Right hindlimb (tissue), 1 donor: ENCODE measurements at places on chromosomes 3 and 15.

DNA sequence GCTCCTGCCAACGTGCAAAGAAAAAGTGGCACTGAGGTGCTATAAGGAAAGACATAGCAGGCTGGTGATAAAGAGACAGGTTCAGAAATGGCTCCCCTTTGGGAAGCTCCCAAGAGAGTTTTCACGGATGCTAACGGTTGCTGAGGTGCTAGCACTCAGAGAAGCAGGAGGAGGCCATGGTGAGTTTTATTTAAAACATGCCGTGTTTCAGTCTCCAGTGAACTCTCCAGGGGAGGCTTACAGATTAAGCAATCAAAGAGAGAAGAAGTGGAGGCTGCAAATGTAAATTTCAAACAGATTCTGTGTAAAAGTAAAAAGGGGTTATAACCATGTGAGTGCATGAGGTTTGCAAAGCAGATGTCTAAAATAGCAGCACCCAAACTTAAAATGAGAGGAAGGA is 346.2 kb downstream of the NTRK3 start:
- no peak for DNase-seq

- no peak for DNase-seq
Measured at GRCh38 chr15:89664441-89665350, 9.4 kb upstream of the KIF7 start.

DNA sequence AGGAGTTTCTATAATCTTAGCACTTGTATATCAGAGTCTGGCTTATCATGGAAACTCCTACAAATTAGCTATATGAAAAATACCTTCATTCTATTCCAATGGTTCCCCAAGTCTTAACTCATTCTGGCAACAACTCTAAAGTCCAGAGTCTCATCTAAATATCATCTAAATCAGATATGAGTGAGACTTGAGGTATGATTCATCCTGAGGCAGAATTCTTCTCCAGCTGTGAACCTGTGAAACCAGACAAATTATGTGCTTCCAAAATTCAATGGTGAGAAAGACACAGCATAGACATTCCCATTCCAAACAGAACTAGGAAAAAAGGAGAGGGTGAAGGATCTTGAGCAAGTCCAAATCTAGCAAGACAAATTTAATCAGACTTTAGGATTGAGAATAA is 138.8 kb downstream of the THRB start:
- no peak for DNase-seq

- no peak for DNase-seq
Measured at GRCh38 chr3:42491881-42492507, 10.4 kb upstream of the VIPR1 start.

- DNase-seq, result no peak
Measured at GRCh38 chr3:111723293-111724215, 128.4 kb upstream of the ZBED2 start.

- no peak for DNase-seq
Measured at GRCh38 chr3:42133500-42134298, 42.5 kb downstream of the TRAK1 start.

DNA sequence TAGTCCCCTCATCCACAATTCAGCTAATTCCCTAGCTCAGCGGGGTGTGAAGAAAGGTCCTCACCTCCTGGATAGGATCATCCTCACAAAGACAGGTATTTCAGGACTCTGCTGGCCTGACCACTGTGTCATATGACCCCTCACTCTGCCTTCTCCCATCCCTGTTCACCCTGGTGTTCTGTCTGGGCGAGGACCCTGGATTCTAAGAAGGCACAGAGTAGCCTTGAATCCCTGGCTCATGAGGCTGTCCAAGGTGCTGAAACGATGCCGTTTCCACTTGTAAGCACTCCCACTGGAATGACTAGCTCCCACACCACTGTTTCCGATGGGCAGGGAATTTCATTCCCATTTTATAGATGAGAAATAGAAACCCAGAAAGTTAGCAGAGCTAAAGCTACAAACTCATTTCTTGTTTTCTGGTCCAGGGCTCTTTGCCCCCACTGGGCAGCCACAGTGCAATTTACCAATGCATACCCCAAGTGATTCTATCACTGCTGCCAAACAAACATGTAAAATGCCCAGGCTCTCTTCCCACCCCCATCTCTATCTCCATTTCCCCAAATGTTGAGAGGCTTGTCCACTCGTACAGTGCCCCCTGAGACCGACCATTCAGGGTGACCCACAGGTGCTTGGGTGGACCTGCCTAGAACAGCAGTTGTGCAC is 83.2 kb downstream of the RAB11A start:
- DNase-seq, result peak; percentile 66

GRCh38 chr3:98223907-98224672 is 40.0 kb upstream of the OR5H6 start:
- DNase-seq, result no peak

GRCh38 chr3:177213801-177214535 is 16.7 kb upstream of the TBL1XR1 start:
- DNase-seq, result no peak

- DNase-seq, result no peak
Measured at GRCh38 chr15:66775127-66776105, 73.4 kb downstream of the SMAD6 start.
